ENCODE measurements at places on chromosomes 5 and 9.

DNA sequence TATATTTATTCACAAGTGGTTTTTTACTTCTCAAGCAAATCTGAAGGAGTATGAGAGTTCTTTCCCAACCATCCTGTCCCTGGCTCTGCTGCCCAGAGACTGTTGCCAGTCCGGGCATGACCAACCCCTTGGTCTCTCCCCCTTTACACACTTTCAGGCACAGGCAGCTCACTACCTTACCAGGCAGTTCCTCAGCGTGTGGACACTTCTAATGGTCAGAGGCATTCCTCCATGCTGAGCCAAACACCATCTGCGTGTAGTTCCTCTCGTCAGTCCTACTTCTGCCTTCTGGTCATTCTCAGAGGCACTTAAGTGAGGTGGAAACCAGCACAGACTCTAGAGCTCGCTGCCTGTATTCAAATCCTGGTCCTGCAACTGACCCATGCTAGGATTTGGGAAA lies 56.1 kb downstream of the TSTD2 start:
- DNase-seq: no peak

- DNase-seq: no peak
Observed at GRCh38 chr5:151196556-151197290, 27.2 kb downstream of the CCDC69 start.

- no peak for DNase-seq
Observed at GRCh38 chr5:1430121-1430795, 15.0 kb downstream of the SLC6A3 start.

DNA sequence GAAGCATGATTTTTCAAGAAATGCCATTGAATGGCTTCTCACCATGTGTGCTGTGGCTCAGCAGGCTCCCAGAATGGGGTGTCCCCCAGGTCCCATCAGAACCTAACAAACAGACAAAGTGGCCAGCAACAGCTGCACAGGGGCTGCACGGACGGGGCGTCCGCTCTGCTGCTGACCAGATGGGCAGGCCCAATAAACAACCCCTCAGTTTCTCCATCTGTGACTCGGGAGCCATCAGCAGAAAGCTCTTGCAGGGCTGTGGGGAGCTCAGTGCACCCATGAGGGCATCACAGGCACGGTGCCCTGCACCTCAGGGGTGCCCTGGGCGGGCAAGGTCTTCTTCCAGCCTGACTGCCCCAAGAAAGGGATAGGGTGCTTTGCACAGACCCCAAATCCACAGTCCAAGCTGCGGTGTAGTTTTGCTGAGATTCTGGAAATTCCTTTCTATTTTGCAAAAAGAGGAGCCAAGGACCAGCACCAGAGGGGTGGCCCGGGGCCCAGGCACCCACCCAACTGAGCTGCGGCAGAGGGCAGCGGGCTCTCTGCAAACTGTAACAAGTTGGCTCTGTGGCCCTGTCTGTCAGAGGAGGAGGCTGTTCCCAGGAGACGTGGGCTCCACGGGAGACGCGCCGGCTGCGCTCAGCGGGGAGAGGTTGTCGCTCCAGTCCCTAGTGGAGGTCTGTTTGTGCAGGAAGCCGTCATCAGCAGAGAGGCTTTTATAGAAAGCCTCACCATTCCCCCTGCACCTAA lies 138.7 kb upstream of the PPP1R26 start:
- DNase-seq: no peak
